HT-29 (cell line): ENCODE measurements at places on chromosomes 1 and 21. TPM values are rescaled to one million over a fixed set of nuclear protein-coding genes. Genes with fewer than 3 reads are reported as not detected.

The ASB17 gene
- not detected in 2 replicates for total RNA-seq

The KCNJ15 gene
- not detected in 2 replicates for total RNA-seq

The NES gene
- 0.31 and 0.44 TPM in 2 replicates for total RNA-seq

DNA sequence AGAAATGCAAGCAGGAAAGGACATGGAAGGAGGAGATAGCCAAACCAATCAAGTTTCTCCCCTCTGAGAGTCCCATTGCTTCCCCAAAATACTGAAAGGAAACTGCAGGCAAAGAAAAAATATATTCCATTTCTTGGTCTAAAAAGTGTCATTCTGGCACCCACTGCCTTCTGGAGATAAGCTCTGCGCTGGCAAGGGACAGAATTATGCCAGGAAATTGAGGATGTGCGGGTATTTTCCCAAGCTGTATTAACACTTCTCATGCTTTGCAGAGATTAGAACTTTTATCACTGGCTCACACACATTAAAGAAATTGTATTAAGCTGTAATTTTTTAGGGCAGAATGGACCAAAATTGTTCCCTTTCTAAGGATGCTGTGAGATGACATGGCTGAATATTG lies 381.2 kb upstream of the DUSP10 start:
- DNase-seq, result no peak

DNA sequence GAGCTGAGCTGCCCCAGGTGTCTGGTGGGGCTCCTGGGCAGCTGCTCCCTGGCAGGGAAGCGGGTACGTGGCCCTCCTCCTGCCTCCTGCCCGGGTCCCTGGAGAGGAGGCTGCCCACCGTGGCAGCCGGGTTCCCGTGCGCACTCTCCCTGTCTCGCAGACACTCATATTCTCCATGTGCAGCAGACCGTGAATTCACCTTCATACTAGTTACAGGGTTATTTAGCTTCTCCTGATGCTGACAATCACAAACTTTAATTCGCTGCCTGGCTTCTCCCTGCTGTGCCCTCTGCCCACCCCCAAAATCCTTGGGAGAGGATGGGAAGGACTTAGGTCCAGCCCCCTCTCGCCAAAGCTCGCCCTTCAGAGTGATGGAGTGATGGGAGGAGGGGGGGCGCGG lies 95.3 kb downstream of the CASZ1 start:
- DNase-seq, result no peak

DNA sequence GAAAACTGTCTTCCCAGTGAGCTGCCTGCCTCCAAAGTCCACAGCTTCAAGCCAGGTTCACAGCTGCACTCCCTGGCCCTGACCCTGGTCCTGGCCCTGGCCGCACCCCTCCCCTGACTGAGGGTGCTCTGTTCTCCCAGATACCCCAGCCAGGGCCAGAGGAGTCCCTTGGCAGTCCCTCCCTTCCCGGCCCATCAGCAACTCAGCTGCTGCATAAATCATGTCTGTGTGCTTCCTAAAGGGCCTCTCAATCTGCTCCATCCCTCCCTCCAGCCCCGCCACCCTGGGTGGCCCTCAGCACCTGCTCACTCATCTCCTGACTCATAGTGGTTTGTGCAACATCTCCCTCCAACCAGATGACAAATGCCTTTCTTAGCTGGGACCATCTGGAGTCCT lies 24.8 kb upstream of the C1orf174 start:
- no peak for DNase-seq

- no peak for DNase-seq
These were observed 187.0 kb downstream of the TPR start for GRCh38 chr1:186188004-186188539.

- DNase-seq, result no peak
These were observed 19.9 kb upstream of the KCNA10 start for GRCh38 chr1:110538921-110539320.
